Activated naive CD8-positive, alpha-beta T cell treated with anti-CD3 and anti-CD28 coated beads, Interleukin-2, amount 50 U/mL, for 16 hours (primary cell): ENCODE measurements at places on chromosomes 1 and 21.

- DNase-seq, result no peak
These were observed 29.5 kb downstream of the ADGRB2 start for GRCh38 chr1:31734582-31735107.

DNA sequence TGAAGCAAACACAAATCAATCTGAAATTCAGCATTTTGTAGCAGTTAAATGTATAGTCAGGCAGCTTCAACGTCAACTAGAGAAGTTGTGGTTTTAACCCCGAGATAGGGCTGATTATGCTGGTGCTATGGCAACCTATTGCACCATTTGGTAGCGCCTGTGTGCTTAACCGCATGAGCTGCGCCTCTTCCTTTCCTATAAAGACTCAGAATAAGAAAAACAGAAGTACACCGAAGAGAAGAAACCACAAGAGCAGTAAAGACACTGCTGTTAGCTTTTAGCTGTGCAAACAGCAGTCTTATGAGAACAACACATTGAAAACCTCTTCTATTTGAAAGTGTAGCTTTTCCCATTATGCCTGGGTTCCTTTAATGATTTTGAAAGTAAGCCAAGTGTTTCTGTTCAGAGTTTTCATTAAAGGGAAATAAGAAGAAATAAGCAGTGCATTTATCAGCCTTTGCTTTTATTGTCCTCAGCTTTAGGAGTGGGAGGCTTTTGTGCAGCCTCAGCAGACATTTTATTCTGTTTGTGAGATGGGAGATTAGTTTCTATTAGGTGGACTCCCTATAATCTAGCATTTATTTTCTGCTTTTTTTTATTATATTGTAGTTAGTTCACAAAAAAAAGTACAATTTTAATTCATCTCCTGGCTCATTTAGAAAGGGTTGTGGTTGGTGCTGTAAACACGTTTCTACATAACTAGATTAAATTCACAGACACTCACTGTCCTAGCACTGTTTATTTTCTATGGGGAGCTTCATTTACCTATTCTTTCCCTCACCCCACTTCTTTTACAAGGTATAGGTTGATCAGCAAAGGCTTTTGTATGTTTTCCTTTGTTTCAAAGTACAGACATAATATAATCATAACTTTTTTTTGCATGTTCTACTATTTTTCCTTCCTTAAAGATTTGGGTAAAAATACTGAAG lies 43.3 kb downstream of the PTPRC start:
- DNase-seq, result no peak

DNA sequence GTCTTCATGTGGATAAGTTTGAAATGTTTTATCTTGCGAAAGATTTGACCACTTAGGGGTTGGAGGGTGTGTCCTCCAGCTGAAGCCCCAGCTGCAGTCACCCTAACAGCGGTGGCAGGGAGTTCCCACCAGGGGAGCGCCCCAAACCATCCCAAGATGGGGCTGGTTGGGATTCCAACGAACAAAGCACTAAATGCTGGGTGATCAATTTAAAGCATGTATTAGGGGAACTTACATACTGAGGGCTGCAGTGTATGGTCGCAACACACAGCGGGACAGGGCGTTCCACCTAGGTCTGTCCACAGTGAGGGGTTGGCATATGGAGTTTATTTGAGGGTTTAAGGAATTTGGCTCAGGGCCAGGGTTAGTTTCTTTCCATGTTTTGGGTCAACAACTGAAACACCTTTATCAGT lies 26.3 kb downstream of the SLC37A1 start:
- no peak for DNase-seq

- DNase-seq, result no peak
These were observed at the start of gene CTSK for GRCh38 chr1:150808121-150808520. TSS of gene CTSK (minus strand) at chr1:150808260. CDS start at chr1:150806805, 1,455 bp downstream.

- DNase-seq, result no peak
These were observed 7.4 kb upstream of the AMPD1 start for GRCh38 chr1:114702737-114703136.

DNA sequence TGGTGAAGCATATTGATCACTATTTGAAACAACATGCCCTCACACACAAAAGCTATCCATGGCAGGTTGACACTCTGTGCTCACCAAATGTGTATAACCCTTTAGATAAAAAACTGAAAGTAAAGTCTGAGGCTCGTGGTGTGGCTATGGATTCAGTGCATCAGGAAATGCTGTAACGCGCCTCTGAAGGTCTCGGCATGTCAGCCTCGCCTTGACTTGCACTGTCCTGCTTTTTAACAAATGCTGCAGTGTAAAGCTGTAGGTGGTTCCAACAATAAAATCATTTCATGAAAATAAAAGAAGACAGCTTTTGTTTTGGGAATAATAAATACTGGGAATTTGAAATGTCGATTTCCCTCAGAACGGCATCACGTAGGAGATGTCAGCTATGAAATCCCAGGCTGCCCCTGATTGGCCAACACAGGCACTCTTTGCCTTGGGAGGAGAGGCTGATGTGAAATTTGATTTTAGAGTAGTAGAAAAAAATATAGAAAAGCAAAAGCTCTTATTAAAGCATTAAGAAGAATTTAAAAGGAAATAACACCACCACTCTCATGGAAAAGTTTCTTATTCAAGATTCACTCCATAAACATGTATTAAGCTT lies 168.2 kb downstream of the DSCAM start:
- no peak for DNase-seq

- DNase-seq, result no peak
These were observed 81.0 kb upstream of the NR5A2 start for GRCh38 chr1:199946305-199947155.

- DNase-seq, result no peak
These were observed 92.9 kb downstream of the DPYD start for GRCh38 chr1:97827887-97828286.

DNA sequence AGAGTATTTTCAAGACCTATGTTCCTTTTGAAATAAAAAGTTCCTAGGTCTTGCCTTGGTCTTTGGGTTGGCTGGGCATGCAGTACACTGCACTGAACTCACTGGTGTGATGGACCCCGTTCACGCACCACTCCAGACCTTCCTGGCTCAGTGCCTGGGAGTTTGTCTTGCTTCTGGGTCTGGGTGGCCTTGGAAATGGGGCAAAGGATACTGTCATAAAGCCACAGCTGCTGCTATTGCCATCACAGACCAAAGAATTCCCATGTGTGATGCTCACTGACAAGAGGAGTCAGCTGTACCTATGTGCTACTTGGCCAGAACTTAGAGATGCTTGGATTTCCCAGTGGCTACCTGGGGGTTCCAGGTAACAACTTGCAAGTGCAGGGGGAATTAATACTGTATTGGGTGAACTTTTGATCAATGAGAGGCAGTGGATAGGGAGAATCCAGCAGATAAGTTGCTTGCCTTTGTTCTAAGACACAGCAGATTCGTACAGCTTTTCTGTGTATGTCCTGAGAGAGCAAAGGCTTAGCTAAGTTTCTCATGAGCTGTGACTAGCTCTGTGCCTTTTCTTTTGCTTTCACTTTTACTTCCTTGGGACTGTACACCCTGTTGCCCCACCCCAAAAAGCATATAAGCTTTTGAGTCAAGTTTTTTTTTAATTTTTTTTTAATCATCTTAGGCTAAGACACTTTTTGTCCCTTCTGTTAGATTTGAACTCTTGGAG lies 115.3 kb downstream of the RUNX1 start:
- no peak for DNase-seq

DNA sequence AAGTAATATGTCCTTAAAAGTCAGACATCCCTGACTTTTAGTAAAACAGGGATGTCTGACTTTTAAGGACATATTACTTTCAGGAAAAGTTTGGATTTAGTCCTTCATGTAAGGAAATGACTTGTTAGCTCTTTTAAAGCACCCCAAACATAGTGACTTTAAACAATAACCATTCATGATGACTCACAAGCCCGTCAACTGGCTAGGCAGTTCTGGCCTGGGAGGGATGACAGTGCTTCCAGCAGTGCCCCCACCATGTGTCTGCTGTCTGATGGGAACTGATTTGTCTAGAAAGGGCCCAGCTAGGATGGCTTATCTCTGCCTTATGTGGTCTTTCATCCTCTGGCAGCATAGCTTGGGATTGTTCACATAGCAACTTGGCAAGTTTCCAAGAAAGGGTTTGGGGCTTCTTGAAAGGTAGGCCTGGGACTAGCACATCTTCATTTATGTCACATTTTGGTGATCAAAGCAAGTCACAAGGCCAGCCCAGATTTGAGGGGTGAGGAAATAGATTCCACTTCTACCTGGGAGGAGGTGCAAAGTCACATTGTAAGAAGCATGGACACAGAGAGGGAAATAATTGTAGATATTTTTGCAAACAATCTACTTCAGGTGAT lies 143.5 kb downstream of the C1orf94 start:
- DNase-seq, result no peak

DNA sequence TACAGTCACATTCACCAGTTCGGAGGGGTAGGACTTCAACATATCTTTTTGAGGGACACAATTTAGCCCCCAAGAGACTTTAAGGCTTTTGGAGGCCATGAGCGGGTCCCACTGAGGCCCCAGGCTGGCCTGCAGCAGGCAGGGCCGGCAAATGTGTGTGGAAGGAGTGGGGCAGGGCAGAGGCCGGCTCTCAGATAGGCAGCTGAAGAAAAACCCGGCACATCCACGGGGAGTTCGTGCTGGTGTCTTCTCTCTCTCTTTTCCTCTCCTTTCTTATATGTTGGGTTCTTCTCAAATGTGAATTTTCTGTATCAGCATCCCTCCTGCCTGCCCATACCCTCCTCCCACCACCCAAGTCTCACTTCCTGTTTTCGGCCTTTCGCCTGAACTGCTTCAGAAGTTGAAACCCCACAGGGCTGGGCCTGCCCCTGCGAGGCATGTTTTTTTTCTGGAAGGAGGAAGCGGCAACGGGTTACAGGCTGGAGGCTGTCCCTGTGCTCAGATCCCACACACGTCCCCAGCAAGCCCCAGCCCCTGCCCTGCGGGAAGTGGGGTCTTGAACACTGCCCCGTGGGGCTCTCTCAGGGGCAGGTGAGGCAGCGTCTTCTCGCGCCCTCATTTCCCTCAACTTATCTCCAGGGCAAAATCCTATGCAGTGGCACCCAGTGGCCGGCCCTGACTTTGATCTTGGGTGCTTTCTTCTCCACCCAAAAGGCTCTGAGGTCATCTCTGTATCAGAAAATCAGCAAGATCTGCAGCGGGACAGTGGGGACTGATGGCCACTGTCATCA lies 9.7 kb upstream of the UMODL1 start:
- DNase-seq, result no peak

- DNase-seq, result no peak
These were observed 5.0 kb downstream of the NDUFS2 start for GRCh38 chr1:161207173-161207572.

GRCh38 chr1:239387304-239388158 lies 1.2 kb downstream of the CHRM3 start:
- no peak for DNase-seq

DNA sequence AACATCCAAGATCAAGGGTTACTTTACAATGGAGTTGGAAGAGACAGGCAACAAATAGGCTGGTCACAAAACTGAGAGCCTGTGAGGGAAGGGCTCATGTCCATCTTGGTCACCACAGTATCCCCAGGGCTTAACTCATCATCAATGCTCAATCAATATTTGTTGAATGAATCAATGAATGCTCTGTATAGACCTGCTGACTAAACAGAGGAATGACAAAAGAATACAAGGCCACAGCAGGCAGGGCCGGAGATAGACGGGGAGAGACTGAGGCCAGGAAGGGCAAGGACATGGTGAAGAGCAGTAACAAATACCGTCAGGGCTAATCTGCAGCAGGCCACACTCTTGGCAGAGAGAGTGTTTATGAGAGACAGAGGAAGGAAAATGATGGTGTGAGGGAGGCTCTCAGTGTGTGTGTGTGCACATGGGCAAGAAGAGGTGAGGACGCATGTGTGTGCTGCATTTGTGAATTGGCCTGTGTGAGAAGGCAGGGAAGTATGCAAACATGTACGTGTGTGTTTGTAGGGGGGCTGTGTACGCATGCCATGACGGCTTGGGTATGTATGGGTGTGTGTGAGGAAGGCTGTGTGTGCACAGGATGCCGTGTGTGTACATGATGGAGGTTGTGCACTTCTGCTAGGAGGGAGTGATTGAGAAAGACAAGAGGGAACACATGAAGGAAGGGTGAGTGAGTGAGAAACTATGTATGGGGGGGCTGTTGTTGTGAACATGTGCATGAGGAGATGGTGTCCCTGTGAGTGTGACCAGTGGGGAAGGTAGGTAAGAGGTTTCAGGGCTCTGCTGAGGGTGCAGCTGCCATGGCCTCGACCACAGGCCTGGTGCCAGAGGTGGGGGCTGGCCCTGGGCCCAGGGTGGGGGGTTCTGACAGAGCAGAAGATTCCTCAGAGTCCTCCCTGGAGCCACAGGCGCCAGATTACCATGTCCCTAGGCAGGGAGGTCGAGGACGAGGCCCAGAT lies 15.4 kb downstream of the AHDC1 start:
- no peak for DNase-seq

DNA sequence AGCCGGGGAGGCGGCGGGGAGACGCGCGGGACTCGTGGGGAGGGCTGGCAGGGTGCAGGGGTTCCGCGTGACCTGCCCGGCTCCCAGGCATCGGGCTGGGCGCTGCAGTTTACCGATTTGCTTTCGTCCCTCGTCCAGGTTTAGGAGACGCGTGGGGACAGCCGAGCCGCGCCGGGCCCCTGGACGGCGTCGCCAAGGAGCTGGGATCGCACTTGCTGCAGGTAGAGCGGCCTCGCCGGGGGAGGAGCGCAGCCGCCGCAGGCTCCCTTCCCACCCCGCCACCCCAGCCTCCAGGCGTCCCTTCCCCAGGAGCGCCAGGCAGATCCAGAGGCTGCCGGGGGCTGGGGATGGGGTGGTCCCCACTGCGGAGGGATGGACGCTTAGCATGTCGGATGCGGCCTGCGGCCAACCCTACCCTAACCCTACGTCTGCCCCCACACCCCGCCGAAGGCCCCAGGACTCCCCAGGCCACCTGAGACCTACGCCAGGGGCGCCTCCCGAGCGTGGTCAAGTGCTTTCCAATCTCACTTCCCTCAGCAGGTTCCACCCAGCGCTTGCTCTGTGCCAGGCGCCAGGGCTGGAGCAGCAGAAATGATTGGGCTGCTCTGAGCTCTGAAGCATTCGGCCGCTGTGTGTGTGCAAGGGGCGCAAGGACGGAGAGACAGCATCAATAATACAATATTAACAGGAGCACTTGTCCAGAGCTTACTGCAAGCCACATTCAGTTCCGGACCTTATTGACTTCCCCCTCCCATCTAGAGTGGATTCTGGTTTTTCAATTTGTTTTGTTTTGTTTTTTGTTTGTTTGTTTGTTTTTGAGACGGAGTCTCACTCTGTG lies 10.3 kb downstream of the SIM2 start:
- DNase-seq, result no peak

GRCh38 chr1:227343206-227343605 lies 24.9 kb upstream of the CDC42BPA start:
- no peak for DNase-seq
